ENCODE measurements at places on chromosomes 12 and 14.

DNA sequence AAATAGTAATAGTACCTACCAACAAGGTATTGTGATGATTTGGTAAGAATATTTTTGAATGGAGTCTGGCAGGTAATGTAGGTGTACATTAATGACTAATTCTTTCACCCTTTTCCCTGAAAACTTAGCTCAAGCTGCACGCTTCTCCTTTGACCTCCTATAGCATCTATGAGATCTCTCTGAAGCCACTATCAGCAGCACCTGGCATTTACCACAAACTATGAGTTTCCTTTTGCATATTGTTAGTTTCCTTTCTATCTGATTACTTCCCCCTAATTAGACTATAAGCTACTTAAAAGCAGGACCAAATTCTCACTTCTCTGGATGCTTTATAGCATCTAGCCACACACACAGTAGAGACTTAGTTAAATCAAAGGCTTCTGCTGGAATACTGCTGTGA, 48.1 kb downstream of the SLC8A3 start:
- no peak overlapping the region for H3K4me3 ChIP-seq
- no peak for DNase-seq
- peaks cover 44% of the 10 kb centered on the region for H3K27me3 ChIP-seq
- H3K4me1 ChIP-seq, result no peaks in the 10 kb centered on the region

DNA sequence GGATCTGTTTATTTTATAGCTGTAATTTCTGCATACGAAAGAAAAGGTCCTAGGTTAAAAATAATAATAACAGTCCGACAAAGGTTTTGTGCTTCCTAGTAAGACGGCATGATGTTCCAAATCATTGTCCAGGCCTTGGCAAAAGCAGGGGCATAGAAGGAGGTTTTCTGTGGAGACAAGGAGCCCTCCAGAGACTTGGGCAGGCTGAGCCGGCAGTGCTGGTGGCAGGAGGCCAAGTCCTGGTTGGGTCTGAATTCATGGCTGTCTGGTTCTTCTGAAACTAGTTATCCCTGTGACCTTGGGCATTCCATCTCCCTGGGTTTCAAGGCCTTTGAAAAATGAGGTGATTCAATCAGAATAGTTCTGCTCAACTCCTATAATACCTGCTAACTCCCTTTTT, 44.0 kb downstream of the KCNK13 start:
- no peak overlapping the region for H3K4me3 ChIP-seq
- H3K4me1 ChIP-seq, result no peaks in the 10 kb centered on the region
- H3K27ac ChIP-seq, result no peak overlapping the region
- H3K36me3 ChIP-seq, result no peaks in the 10 kb centered on the region
- H3K27me3 ChIP-seq, result peaks cover 16% of the 10 kb centered on the region

DNA sequence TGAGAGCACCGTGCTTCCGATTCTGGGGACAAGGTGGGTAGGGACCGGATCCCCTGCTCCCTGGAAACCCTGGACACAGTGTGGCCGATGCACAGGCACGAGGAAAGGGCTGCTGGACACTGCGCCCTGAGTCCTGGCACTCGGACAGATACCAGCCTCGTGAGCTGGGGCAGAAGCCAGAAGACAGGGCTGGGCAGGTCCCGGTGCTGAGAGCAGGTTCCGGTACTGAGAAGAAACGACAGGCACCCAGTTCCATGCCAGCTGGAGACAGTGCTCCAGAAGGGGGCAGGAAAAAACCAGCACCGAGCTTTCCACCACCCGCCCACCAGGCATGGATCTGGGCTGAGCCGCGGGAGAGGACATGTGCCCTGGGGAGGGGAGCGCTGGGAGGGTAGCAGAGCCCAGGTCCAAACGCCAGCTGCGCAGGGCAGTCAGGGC, 6.5 kb downstream of the XRCC3 start:
- no peaks in the 10 kb centered on the region for H3K27me3 ChIP-seq
- no peak overlapping the region for H3K27ac ChIP-seq
- peaks cover 7% of the 10 kb centered on the region for H3K4me1 ChIP-seq
- DNase-seq, result no peak
- no peak overlapping the region for H3K4me3 ChIP-seq

DNA sequence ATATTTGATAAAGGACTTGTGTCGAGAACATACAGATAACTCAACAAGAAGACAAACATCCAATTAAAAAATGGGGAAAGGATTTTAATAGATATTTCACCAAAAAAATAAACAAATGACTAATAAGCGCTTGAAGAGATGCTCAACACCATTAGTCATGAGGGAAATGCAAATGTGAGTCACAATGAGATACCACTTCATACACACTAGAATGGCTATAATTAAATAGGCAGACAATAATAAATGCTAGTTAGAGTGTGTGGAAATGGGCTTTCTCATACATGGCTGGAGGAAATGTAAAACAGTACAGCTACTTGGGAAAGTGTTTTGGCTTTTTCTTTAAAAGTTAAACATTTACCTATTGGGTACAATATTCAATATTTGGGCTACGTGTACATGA, 34.8 kb downstream of the DLK1 start:
- H3K27ac ChIP-seq, result no peak overlapping the region
- no peaks in the 10 kb centered on the region for H3K4me1 ChIP-seq
- DNase-seq, result no peak
- peaks cover 46% of the 10 kb centered on the region for H3K27me3 ChIP-seq

DNA sequence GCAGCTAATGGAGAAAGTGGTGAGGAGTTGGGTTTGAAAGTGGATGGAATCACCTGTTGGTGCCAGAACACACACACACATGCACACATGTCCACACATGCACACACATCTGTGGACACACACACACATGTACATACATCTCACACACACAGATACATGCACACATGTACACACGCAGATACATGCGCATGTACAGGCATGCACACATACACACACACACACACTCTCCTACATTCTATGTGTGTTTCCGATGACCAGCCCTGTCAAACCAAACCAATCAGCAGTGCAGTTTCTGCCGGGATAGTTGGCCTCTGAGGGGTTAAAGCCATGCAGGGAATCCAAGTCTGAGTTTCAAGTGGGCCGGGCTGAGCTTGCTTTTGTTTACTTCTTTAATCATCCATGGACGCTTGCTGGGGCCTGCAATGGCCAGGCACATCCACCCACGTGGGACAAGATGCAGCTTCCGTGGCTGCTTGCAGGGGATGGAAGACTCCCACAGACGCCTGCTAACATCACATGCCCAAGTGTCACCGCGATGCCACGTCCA, 52.5 kb downstream of the GALNT9 start:
- H3K4me1 ChIP-seq, result no peaks in the 10 kb centered on the region
- no peak overlapping the region for H3K27ac ChIP-seq
- no peak overlapping the region for H3K4me3 ChIP-seq
- no peaks in the 10 kb centered on the region for H3K36me3 ChIP-seq
- no peak for DNase-seq

GRCh38 chr12:43579206-43579605, 27.2 kb upstream of the ADAMTS20 start:
- DNase-seq, result no peak
- no peak overlapping the region for H3K4me3 ChIP-seq
- H3K4me1 ChIP-seq, result no peaks in the 10 kb centered on the region
- no peaks in the 10 kb centered on the region for H3K36me3 ChIP-seq

- no peak overlapping the region for H3K27ac ChIP-seq
- no peak overlapping the region for H3K4me3 ChIP-seq
- no peaks in the 10 kb centered on the region for H3K27me3 ChIP-seq
- no peaks in the 10 kb centered on the region for H3K4me1 ChIP-seq
Measured at GRCh38 chr12:19545301-19545700, 106.0 kb downstream of the AEBP2 start.

- H3K27ac ChIP-seq, result no peak overlapping the region
- H3K36me3 ChIP-seq, result no peaks in the 10 kb centered on the region
- DNase-seq, result no peak
- H3K4me3 ChIP-seq, result no peak overlapping the region
Measured at GRCh38 chr12:11943919-11944700, 126.6 kb upstream of the BCL2L14 start.

DNA sequence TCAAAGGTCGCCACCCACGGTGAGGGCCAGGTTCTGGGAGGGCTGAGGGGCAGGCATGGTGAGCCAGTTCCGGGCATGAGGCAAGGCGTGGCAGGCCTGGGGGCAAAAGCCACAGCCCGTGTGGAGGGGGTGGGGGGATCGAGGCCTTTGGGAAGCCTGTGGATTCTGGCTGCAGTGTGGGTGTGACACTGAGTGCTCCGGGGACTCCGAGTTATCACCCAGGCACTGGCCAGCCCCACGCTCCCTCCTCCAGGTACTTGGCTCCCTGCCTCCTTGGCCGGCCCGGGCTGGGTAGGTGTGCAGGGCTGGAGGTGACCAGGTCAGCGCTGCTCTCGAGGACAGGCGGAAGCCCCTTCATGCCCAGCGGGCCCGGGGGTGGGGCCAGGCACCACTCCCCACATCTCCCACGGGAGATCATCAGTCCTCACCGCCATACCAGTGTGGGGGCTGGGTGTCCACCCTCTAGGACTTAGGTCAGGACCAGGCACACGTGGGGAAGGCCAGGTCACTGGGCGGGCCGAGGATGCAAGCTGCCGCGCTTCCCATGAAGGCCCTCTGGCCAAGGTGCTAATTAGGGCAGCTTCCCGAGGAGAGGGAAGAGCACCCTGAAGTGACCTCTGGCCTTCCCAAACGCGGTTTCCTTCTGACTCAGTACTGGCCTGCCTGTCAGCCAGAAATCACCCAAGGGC, 34.1 kb upstream of the TDRD9 start:
- H3K4me3 ChIP-seq, result no peak overlapping the region
- no peaks in the 10 kb centered on the region for H3K36me3 ChIP-seq
- no peaks in the 10 kb centered on the region for H3K27me3 ChIP-seq
- no peak overlapping the region for H3K27ac ChIP-seq
- H3K4me1 ChIP-seq, result no peaks in the 10 kb centered on the region
- DNase-seq, result no peak

DNA sequence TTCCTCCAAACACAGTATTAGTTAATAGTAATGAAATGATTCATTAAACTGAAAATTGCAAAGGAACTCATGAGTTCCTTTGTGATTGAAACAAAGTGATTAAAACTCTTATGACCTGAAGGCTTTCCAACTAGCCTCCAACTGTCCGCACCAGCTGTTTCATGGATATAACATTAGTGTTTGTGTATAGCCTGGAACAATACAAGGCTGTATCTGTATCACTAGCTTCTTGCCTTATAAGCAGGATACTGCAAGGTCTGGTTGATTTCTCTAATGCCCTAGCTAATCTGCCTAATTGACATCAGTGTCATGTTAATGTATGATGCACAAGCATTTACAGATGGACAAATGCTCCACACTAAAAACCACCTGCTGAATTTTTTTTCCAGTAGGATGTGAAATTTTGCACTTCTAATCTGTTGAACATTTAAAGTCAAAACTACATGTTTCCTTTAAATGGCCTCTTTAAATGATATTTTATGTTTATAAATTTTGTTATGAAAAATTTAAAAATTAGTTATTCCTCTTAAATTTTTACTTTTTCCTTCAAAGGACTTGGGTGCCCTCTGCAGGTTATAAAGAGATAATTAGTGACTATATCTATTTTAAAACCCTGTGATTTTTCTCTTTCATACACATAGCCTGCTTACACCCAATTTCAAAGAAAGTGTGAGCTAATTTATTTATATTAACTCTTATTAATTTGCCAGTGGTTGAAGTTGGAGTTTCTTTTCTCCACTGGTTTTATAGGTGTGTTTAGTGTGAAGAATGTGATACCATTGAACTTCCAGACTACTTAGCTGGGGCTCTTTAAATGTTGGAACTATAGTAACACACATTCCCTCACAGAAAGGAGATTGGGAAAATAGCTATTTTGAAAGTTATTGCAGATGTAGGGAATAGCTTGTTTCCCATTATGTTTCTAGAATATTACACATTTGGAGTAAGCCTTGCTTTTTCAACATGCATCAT, 25.4 kb downstream of the AP5M1 start:
- DNase-seq, result no peak
- peaks cover 17% of the 10 kb centered on the region for H3K36me3 ChIP-seq
- H3K4me3 ChIP-seq, result no peak overlapping the region
- no peak overlapping the region for H3K27ac ChIP-seq

DNA sequence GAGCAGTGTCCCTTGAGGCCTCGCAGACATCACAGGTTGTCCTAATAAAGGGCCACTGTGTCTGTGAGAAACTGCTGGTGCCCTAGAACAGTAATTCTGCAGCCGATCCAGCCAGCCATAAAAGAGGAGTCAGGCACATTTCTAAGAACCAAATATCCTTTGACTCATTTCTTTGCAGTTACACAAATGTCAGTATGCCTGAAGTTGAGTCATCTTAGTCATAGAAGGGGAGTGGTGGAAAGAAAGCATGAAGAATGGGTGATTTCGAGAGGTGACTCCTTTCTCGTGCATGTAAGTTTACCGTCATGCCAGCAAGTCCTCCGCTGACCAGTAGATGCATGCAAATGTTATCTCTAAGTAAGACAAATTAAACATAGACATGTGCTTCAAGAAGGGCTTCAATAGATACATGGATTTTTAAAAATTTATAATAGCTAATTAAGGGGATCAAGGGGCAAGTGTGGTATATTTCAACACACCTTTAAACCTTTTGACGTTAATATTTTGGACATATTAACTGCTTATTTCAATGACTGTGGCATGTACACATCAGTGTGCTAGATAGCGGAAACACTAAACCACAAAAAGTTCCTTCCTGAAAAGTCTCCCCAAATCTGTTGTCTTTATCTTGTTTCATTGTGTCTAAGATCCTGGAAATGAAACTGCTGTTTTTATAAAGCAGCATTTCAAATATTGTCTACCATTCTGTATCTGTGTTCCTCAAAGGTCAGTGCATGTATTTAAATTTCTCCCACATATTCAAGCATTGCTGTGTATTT, 497.4 kb downstream of the NPAS3 start:
- DNase-seq, result no peak
- no peaks in the 10 kb centered on the region for H3K4me1 ChIP-seq
- no peaks in the 10 kb centered on the region for H3K27me3 ChIP-seq
- no peak overlapping the region for H3K27ac ChIP-seq

GRCh38 chr14:32009976-32010581, 67.0 kb upstream of the ARHGAP5 start:
- no peaks in the 10 kb centered on the region for H3K4me1 ChIP-seq
- no peak for DNase-seq
- no peak overlapping the region for H3K27ac ChIP-seq
- H3K36me3 ChIP-seq, result no peaks in the 10 kb centered on the region

- no peak overlapping the region for H3K27ac ChIP-seq
- no peaks in the 10 kb centered on the region for H3K27me3 ChIP-seq
- H3K4me3 ChIP-seq, result peak overlapping the region; percentile 47
- peaks cover 1% of the 10 kb centered on the region for H3K36me3 ChIP-seq
- DNase-seq, result no peak
Measured at GRCh38 chr12:51822956-51823355, 25.6 kb downstream of the FIGNL2 start.

DNA sequence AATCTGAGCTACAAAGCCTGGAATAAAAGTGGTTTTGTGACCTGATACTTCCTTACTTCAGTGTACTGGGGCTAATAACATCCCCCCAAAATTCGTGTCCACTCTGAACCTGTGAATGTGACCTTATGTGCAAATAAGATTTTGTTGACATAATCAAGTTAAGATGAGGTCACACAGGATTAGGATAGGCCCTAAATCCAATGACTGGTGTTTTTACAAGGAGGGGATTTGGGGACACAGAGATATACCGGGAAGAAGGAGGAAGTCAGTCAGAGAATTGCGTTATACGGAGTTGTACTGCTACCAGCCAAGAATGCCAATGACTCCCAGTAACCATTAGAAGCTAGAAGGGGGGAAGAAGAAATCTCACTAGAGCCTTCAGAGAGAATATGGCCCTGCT, 299.9 kb downstream of the ACSS3 start:
- H3K4me3 ChIP-seq, result no peak overlapping the region
- no peaks in the 10 kb centered on the region for H3K4me1 ChIP-seq
- no peak overlapping the region for H3K27ac ChIP-seq

All from central memory CD8-positive, alpha-beta T cell (primary cell).